ENCODE measurements at places on chromosomes 12 and 14.

DNA sequence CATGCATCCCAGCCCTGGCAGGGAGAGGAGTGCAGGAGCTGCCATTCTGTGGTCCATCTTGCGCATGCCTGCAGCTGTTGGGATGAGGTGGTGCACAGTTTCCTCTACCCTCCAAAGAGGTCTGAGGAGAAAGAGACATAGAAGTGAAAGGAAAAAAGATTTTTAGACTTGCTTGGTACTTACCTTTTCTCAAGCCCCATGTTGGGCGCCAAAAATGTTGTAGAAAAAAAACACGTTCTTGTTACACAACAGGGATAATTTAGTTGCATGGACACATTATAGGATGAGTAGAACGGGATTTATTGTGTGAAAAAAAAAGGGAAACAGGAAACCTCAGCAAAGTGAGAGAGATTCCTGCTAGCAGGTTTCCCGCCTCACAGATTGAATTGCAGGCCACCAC is 244.4 kb upstream of the GARIN2 start:
- DNase-seq = peak; percentile 6

- no peak for DNase-seq
Measured at GRCh38 chr12:53601296-53601847, 24.8 kb downstream of the ATF7 start.

GRCh38 chr14:104387022-104388010 is 192.2 kb upstream of the C14orf180 start:
- DNase-seq = no peak

GRCh38 chr12:54277823-54278276 is 2.1 kb downstream of the CBX5 start:
- no peak for DNase-seq

DNA sequence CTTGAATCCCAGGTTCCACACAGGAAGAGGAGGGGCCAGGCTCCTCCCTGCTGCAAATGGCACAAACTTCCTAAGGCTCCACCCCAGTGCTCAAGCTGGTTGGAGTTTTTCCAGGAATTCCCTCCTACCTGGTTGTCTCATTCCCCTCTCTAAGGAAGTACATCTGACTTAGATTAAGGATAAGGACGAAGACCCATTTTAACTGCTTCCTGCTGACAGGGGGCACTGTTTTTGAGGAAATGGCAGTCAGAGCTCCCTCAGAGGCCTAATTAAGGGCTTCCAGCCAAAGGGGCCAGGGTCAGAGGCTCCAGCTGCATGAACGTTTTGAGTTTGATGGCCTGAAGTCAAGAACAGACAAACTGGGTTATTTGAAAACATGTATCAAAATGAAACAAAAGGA is 1084.7 kb downstream of the SLC6A15 start:
- no peak for DNase-seq
